Activated CD4-positive, alpha-beta T cell treated with anti-CD3 and anti-CD28 coated beads for 36 hours (primary cell): ENCODE measurements at places on chromosomes 6 and 20. TPM values are rescaled to one million over a fixed set of nuclear protein-coding genes. Genes with fewer than 3 reads are reported as not detected.

DNA sequence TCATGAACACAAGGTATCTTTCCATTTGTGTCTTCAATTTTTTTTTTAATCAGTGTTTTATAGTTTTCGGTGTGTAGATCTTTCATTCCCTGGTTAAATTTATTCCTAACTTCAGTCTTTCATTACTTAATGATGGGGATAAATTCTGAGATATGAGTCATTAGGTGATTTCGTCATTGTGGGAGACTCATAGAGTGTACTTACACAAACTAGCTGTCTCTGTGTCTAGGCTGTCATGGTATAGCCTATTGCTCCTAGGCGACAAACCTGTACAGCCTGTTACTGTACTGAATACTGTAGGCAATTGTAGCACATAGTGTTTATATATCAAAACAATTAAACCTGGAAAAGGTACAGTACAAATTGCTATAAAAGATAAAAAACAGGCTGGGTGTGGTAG, 42.1 kb downstream of the SMAP1 start:
- no peak overlapping the region for H3K27ac ChIP-seq
- H3K36me3 ChIP-seq, result peaks cover 12% of the 10 kb centered on the region
- H3K27me3 ChIP-seq, result no peaks in the 10 kb centered on the region
- DNase-seq, result no peak
- peaks cover 56% of the 10 kb centered on the region for H3K4me1 ChIP-seq

DNA sequence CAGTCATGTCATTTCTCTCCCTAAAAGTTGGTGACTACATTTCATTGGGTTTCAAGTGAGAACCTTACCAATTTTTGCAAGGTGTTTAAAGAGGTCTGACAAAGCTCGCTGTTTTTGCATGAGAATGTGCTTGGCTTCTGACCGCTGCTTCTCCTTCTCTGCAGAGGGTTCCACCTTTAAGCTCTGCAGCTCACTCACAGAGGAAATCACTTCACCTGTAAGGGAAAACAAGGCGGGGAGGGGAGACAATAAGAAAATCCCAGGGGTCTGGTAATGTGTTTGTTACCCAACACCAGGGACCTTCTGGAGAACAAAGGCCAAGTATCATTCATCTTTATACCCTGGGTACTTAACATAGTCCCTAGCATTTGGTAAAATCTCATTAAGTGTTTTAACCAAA, 40.0 kb upstream of the LYRM2 start:
- H3K4me3 ChIP-seq, result no peak overlapping the region
- no peaks in the 10 kb centered on the region for H3K27me3 ChIP-seq
- DNase-seq, result no peak
- no peak overlapping the region for H3K27ac ChIP-seq

GRCh38 chr6:90298459-90299053, 1.9 kb upstream of the BACH2 start:
- peaks cover 18% of the 10 kb centered on the region for H3K36me3 ChIP-seq
- H3K27ac ChIP-seq, result no peak overlapping the region
- peaks cover 18% of the 10 kb centered on the region for H3K27me3 ChIP-seq
- H3K4me3 ChIP-seq, result no peak overlapping the region
- H3K4me1 ChIP-seq, result peaks cover 43% of the 10 kb centered on the region

GRCh38 chr6:105900125-105900937, 185.8 kb upstream of the PRDM1 start:
- peaks cover 2% of the 10 kb centered on the region for H3K36me3 ChIP-seq
- peak overlapping the region; percentile 51 for H3K4me3 ChIP-seq
- H3K4me1 ChIP-seq, result peaks cover 24% of the 10 kb centered on the region
- H3K27me3 ChIP-seq, result peaks cover 4% of the 10 kb centered on the region
- peak; percentile 36 for DNase-seq

DNA sequence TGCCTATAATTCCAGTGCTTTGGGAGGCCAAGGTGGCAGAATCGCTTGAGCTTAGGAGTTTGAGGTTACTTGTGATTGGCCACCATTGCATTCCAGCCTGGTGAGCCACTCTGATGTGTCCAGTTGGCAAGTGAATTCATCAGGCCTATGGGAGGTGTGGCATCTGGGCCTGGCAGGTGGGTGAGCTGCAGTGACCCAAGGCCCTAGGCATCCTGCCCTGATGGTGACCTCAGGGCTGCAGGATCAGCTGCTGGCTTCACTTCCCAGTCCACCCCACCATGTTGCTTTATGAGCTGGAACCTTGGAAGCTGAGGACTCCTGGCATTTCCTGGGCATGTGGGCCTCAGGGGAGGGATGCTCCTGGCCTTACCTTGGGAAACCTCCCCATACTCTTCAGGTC, 20.5 kb downstream of the RSPH9 start:
- DNase-seq, result no peak
- peaks cover 2% of the 10 kb centered on the region for H3K36me3 ChIP-seq
- H3K27me3 ChIP-seq, result no peaks in the 10 kb centered on the region
- H3K4me1 ChIP-seq, result peaks cover 37% of the 10 kb centered on the region

The SIRPD gene
- not detected for total RNA-seq

The NUDT3 gene
- 13.6 TPM for total RNA-seq

DNA sequence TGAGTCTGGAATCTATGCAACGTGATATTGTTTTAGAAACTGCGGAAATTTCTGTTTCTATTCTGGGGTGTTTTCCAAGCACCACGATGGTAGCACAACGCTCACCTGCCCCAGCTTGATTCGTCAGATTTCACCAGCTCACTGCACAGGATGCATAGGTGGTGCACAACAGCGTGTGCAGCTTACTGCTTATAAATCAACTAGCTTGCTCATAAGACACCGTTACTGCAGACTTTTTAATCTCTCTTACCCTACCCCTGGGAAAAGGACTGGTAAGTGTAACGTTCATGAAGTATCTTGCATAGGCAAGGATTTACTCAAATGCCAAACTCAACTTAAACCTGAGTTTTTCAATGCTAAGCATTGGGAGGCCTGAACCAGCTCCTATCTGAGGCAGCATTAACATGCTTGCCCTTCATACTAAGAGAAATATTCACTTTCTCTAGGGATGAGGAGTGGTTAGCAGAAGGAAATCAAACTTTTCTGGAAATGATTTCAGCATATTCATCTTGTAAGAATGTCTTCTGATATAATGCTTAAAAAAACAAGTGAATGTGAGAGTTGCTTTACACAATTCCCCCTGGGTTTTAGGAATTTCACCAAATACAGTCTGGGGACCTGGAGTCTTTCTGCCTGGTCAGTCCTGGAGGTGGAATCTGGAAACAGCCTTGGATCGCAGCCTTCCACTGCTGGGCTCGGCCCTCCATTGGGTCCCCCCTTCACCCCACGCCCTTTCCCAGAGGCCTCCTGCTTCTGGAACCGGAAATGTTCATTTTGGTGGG, 100.6 kb downstream of the DACT2 start:
- peaks cover 1% of the 10 kb centered on the region for H3K4me1 ChIP-seq
- no peak for DNase-seq
- H3K27ac ChIP-seq, result no peak overlapping the region

- H3K27ac ChIP-seq, result no peak overlapping the region
- H3K4me1 ChIP-seq, result peaks cover 2% of the 10 kb centered on the region
- peaks cover 12% of the 10 kb centered on the region for H3K36me3 ChIP-seq
- H3K4me3 ChIP-seq, result no peak overlapping the region
- H3K27me3 ChIP-seq, result no peaks in the 10 kb centered on the region
- DNase-seq, result no peak
Observed at GRCh38 chr20:31739550-31739977, 474 bp downstream of the TPX2 start.

DNA sequence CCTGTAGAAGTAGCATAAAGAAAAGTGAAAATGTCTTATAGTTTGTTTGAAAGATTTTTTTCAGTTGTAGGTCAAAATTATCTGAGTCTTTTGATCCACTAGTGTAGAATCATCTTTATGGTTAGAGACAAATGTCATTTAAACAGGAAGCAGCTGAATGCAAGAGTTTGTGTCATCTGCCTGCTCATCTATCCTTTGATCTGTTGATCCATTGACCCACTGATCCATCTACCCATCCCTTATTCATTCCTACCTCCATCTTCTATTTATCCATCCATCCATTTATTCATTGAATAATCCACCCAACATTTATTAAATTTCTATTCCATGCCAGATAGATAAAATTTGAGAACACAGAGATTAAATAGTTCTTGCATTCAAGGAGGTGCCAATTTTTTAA, 62.6 kb downstream of the MKKS start:
- H3K4me3 ChIP-seq, result no peak overlapping the region
- H3K27ac ChIP-seq, result no peak overlapping the region
- DNase-seq, result no peak

The PTPRT gene
- total RNA-seq, result not detected

DNA sequence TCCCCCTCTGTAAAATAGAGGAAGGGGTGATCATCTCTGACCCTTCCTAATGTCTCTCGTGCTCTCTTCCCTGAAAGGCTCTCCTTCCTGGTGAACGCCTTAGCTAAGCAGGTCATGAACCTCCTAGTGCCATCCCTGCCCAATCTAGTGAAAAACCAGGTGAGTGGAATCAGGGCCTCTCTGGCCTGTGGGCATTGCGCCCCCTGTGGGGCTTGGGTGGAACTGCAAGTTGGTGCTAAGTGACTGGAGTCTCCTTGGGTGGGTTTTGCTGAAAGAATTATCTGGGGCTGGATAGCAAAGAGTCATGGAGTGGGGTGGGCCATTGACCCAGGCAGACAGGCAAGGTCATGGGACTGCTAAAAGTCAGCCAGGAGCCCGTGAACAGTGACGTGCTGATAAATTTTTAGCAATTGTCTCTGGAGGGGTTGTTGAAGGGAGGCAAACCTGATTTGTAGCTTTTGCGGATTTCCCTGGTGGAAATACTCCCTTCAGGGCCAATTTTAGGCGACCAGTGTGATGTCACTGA, 8.9 kb downstream of the BPIFB1 start:
- peak; percentile 79 for DNase-seq
- no peak overlapping the region for H3K27ac ChIP-seq
- no peaks in the 10 kb centered on the region for H3K4me1 ChIP-seq
- no peak overlapping the region for H3K4me3 ChIP-seq
- no peaks in the 10 kb centered on the region for H3K27me3 ChIP-seq

The HCK gene
- not detected for total RNA-seq

DNA sequence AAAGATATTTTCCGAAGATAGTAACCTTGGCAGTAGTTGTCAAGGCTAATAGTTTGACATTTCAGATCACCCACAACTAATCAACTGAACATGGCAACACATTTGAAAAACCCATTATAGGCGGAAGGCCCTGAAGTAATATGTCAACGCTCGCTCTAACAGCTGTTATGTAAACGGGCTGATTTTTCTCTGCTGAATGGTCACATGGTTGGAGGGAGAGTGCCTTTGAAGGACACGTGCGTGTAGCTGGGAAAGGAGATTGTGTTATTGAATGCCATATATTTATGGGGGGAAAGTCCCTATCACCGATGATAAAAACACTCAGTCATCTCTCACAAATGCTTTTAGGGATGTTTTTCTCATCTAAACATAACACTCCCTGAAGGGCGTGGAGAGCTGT, 160.0 kb upstream of the RALGAPA2 start:
- peaks cover 13% of the 10 kb centered on the region for H3K27me3 ChIP-seq
- H3K27ac ChIP-seq, result no peak overlapping the region
- DNase-seq, result no peak
- H3K4me1 ChIP-seq, result no peaks in the 10 kb centered on the region

The IMPG1 gene
- total RNA-seq, result not detected

- no peak overlapping the region for H3K27ac ChIP-seq
- DNase-seq, result no peak
- no peaks in the 10 kb centered on the region for H3K27me3 ChIP-seq
- no peak overlapping the region for H3K4me3 ChIP-seq
Observed at GRCh38 chr6:149563203-149563927, 2.8 kb upstream of the GINM1 start.

The KIAA1755 gene
- not detected for total RNA-seq

The RREB1 gene
- total RNA-seq, result 18.1 TPM

The KHDC1 gene
- 2.8 TPM for total RNA-seq

The PROKR2 gene
- not detected for total RNA-seq

The DDX43 gene
- total RNA-seq, result 0.66 TPM

The SEL1L2 gene
- not detected for total RNA-seq

GRCh38 chr6:145068577-145068976, 666.7 kb downstream of the EPM2A start:
- H3K4me3 ChIP-seq, result no peak overlapping the region
- peaks cover 12% of the 10 kb centered on the region for H3K27me3 ChIP-seq
- H3K4me1 ChIP-seq, result no peaks in the 10 kb centered on the region
- H3K27ac ChIP-seq, result no peak overlapping the region
- no peak for DNase-seq
- no peaks in the 10 kb centered on the region for H3K36me3 ChIP-seq

DNA sequence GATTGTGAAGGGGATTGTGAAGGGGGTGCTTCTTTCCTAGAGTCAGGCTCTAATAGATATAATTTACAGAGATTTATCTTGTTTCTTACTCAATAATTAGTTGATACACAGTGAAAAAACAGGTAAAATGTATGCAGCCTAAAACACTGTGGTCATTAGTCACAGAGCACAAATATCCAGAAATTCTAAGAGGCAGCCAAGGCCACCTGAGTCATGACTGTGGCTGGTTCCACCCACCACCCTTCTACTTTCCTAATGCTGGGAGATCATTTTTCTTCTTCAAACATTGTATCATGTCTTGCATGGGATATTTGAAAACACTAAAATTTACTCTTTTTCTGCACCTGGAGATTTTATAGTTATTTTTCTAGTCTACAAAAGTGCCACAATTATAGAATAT, 181.6 kb downstream of the OTOR start:
- H3K27ac ChIP-seq, result no peak overlapping the region
- no peaks in the 10 kb centered on the region for H3K27me3 ChIP-seq
- H3K4me1 ChIP-seq, result no peaks in the 10 kb centered on the region
- H3K36me3 ChIP-seq, result no peaks in the 10 kb centered on the region
- H3K4me3 ChIP-seq, result no peak overlapping the region
- DNase-seq, result no peak

The RALGAPA2 gene
- total RNA-seq, result 26.4 TPM

- no peak overlapping the region for H3K27ac ChIP-seq
- no peaks in the 10 kb centered on the region for H3K36me3 ChIP-seq
- H3K4me1 ChIP-seq, result no peaks in the 10 kb centered on the region
- H3K4me3 ChIP-seq, result no peak overlapping the region
- H3K27me3 ChIP-seq, result no peaks in the 10 kb centered on the region
Observed at GRCh38 chr6:73830119-73830518, 134.1 kb downstream of the CD109 start.

DNA sequence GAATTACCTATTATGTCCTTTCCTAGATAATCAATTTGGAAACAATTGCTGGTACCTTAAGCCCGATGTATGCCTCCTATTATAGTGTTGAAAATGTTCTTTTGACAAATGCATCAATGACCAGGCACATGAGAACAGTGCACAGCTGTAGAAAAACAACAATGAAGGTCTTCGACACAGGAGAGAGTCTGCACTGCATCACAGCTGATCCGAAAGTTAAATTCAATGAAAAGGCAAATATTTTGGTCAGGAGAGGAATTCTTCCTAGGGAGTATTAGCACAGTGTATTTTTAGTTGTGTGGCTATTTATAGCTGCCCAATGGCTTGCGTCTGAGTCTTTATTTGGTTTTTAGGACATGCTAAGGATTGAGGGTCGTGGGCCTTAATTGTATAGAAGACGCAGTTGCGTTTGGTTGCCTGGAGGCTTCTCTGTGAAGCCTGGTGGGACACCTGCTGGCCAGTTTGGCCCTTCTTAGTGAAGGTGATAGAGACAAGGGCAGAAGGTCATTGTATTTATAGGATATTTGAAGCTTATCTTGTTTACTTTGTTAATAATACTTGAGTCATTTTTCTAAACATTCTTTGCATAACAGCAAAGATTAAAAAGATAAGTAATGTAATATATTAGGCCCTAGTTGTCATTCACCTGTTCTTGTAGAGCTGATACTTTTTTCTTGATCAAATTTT, 72.3 kb downstream of the CDYL start:
- peak; percentile 24 for DNase-seq
- H3K4me3 ChIP-seq, result no peak overlapping the region
- no peak overlapping the region for H3K27ac ChIP-seq

The KIF6 gene
- total RNA-seq, result 0.43 TPM

The SIRPB2 gene
- not detected for total RNA-seq

- H3K4me3 ChIP-seq, result no peak overlapping the region
- H3K27me3 ChIP-seq, result no peaks in the 10 kb centered on the region
- no peak overlapping the region for H3K27ac ChIP-seq
- H3K4me1 ChIP-seq, result no peaks in the 10 kb centered on the region
Observed at GRCh38 chr20:25444556-25444955, 37.1 kb downstream of the GINS1 start.
